ENCODE measurements at places on chromosomes 3 and 15. TPM values are rescaled to one million over a fixed set of nuclear protein-coding genes. Genes with fewer than 3 reads are reported as not detected.

GRCh38 chr15:98900356-98900755 lies 107.2 kb downstream of the PGPEP1L start:
- DNase-seq, result no peak

- DNase-seq, result no peak
Observed at GRCh38 chr3:191331388-191331787, 1.1 kb upstream of the UTS2B start.

GRCh38 chr3:70982700-70983140 lies 600.8 kb downstream of the FOXP1 start:
- peak; percentile 26 for DNase-seq

DNA sequence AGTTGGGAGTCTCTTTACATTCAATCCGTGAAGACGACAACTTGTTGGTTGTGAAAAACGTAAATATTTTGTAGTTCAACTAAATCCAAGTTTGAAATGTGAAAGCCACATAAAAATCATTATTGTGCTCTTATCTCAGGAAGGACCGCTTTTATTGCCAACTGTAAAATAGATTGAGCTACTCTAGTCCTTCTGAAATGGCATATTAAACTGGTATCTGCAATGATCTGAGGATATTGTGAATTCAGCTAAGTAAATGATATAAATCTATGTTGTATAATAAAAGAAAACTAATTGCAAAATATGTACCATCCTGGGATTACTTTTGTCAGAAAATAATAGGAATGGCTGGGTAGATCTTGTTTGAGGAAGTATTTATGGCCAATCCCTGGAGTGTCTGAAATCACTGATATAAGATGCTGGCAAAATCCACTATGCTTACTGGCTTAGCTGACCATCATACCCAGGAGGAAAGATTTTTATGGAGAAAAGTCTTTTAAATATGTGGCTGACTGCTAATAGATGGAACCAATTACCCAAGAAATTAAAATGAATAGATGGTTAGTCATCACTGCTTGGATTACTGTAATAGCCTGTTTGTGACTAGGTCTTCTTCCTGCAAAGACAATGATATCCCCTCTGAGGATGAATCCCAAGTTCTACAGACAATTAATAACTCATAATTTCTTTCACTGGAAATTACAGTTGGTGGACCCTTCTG lies 191.8 kb downstream of the SEMA6D start:
- DNase-seq, result no peak

- no peak for DNase-seq
Observed at GRCh38 chr3:134803051-134803505, 8.0 kb downstream of the EPHB1 start.

GRCh38 chr3:72896996-72897757 lies 9.3 kb downstream of the GXYLT2 start:
- DNase-seq, result no peak

DNA sequence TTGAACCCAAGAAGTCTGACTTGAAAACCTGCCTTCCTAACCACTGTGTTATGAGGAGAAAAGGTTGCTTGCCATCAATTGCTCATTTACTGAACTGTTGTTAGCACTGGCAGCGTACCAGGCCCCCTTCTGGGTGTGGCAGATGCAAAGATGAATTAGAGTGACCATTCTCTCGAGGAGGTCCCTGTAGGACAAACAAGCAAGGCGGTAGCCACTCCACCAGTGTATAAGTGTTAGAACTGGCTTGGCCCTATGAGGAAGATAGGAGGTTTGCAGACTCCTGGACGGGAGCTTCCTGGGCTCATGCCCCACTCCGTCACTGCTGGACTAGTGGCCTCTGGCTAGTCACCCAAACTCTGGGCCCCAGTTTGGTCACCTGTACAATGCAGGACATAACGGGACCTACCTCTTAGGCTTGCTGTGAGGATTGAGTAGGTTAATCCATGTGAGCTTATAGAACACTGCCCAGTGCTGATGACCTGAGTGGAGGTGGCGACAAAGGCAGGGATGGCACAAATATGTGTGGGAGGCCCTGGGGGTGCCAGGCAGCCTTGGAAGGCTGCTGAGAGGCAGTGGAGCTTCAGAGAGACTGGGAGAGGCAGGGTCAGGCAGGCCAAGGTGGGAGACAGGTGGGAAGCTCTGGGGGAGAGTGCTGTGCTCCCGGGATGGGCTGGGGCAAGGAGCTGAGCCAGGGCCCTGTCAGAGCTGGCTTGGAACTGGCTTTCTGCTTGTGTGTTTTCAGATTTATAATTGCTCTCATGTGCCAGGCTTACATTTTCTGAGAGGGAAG lies 145.9 kb downstream of the DNAJB8 start:
- DNase-seq, result no peak

DNA sequence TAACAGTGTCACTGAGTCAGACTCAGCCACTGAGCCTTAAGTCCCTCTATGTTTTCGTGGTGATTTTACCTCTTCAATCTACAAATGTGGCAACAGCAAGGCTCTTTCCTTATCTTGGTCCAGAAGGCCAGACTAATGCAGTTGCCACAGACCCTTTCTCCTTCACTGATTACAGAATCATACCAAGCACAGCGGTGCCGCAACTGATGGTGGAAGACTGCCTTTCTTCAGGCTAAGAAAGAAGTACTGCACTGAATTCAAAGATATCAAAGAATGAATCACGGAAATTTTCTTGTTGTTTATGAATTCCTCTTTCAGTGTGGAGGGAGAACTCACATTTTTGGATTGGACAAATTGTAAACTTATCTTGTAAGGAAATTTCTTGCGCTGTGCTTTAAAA lies 18.6 kb downstream of the DCP1A start:
- DNase-seq, result no peak

DNA sequence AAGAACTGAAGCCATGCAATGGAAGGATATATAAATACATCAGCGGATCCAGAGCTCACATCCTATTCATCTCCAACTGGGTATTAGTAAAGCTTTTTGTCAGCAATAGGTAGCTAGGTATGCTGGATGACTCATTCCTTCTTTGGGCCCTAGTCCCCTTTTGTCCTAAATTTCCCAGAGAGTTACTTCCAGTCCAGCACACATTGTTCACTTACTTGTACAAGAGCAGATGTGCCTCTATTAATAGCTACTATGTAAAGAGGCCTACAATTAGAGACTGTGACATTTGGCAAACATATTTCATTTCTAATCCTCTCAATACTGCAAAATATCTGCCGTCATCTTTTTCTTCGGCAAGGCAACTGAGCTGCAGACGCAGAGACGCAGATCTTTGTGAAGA lies 1.7 kb upstream of the SLC4A7 start:
- no peak for DNase-seq

DNA sequence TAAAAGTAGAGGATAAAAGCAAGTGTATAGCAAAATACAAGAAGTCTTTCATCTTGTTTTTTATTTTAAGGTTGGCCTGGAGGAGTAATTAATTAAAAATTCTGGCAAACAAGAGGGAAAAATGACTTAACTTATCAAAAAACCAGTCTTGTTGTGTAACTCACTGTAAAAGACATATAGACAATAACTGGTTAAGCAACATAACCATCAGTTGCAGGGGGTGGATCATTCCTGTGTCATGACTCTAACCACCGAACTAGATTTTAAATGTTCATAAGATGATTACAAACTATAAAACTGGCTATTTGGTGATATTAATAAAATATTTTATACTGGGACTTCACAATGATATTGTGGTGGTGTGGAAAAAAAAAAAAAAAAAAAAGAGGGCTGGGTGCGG lies 130.6 kb downstream of the STAG1 start:
- DNase-seq, result no peak

GRCh38 chr15:76199106-76200082 lies 111.9 kb downstream of the ETFA start:
- peak; percentile 50 for DNase-seq

DNA sequence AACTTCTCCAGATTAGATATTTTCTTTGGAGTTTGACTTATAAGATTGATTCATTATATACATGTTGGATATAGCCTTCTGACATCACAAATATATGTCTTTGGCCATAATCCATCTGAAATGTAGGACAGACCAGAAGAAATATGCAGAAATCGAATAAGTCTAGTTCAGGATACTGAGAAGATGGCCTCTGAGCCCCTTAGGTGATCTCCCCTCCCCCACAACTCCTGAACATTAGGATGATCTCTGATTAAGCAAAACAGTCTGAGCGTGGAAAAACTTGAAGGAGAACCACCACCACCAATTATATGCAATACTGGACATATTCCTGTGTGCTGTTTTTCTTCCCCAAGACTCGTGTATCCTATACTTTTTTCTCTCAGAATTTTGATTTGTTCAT lies 3.2 kb downstream of the SETD5 start:
- no peak for DNase-seq

DNA sequence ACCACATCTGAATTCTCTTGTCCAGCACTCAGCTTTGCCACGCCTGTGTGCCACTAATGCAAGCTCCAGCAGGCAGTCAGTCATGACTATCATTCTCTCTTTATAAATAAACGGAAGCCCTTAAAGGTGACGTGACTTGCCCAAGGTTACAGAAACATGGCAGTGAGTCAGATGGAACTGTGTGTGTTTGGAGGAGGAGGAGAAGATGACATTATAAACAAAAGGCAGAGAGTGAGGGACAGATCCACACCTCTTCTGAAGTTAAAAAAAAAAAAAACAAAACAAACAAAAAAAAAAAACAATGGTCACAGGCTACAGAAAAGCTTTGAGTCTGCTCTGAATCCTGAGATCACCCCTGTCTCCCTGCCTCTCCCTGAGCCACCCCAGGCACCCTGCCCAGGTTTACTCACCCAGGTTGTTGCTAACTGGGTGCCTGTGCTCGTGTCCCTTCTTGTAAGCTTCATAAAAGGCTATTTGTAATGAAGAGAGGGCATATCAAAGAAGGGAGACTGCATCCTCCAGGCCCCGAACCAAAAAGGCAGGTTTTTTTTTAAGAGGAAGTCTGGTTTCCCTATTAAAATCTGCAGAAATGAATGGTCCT lies 119.7 kb upstream of the PHLDB2 start:
- no peak for DNase-seq

- DNase-seq, result no peak
Observed at GRCh38 chr3:155742349-155742965, 2.4 kb downstream of the PLCH1 start.

- DNase-seq, result no peak
Observed at GRCh38 chr3:189944285-189945145, 176.2 kb downstream of the P3H2 start.

GRCh38 chr15:64621056-64621455 lies 154.3 kb downstream of the RBPMS2 start:
- no peak for DNase-seq

DNA sequence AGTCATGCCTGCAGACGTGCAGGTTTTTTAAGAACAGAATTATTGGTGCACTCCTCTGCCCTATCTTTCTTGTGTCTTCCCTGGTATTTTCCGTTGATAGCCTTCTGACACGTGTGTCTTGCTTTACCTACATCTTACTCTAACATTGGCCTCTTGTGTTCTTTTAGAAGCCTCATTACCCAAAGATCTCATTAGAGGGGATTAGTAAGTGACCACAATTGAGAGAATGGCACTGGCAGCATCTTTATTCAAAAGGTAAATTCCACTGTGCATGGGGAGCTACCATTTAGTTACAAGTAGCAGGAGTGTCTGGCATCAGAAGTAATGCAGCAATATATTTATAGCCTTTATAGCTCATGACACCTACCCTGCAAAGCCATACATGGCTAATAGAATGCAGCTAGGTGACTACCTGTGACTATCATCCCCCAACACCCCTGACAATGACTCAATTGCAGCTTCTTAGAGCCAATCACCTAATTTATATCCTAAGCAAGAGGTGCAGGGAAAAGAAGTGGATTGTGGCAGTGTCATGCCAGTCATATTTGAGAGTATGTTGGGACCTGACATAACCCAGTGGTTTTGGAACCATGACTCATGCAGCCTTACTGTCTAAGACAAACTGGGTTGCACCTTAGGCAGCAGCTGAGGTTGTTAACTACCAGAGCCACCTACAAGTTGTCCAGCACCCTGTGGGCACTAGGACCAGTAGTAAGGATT lies 164.8 kb downstream of the GRM7 start:
- DNase-seq, result no peak

DNA sequence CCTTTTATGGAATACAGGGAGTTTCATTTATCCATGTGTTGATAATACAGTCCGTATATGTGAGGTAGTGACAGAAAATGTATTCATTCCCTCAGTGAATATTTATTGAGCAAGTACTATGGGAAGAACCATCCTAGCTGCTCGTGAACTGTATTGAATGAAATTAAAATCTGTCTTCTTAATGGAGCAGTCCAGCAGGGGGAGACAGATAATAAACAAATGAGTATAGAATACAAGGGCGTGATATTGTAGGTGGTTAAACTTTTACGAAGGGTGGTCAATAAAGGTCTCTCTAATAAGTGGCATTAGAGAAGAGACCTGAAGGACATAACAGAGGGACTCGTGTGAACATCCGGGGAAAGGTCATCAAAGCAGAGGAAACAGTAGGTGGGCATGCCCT lies 62.7 kb upstream of the OSTN start:
- DNase-seq, result peak; percentile 22

GRCh38 chr15:48624700-48625099 lies 20.8 kb downstream of the FBN1 start:
- DNase-seq, result no peak

GRCh38 chr3:141273700-141274410 lies 42.2 kb downstream of the PXYLP1 start:
- DNase-seq, result no peak

- DNase-seq, result no peak
Observed at GRCh38 chr3:168024537-168024941, 71.2 kb downstream of the GOLIM4 start.

DNA sequence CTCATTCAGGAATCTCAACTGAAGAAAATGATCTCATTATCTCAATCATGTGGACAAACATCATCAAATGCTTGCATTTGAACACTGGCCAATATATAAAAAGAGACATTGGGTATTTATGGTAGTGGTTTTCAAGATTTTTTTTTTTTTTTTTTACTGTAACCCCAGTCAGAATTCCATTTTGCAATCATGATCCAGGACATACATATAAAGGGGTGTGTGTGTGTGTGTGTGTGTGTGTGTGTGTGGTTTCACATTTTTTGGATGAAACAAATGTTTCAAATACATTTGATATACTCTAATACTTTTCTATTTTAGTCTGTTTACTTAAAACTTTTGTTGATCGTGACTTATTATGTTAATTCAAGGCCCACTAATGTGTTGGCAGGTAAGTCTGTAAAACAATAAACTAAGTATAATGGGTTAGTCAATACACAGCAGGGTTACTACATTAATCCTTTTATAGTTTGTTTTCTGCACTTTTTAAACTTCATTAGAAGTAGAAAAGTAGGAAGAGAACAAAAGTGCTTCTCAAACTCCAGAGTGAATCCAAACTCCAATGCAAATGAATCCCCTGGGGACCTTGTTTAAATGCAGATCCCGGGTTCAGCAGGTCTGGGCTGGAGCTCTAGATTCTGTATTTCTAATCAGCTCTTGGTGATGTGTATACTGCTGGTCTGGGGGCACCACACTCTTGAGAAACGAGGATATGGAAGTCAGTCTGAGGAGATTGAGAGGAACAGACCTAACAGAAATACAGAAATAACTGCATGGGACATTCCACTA lies 17.6 kb downstream of the THRB start:
- no peak for DNase-seq

GRCh38 chr15:82748315-82748714 lies 38.6 kb upstream of the AP3B2 start:
- no peak for DNase-seq

The ACTRT3 gene
- total RNA-seq, result 0.78 TPM

The BNC1 gene
- 0.21 TPM for total RNA-seq

The FETUB gene
- total RNA-seq, result not detected

The UBXN7 gene
- total RNA-seq, result 21.6 TPM

The CACNA2D2 gene
- 2.0 TPM for total RNA-seq

The TRPM1 gene
- total RNA-seq, result not detected
